ENCODE measurements at places on chromosomes 2 and 18. TPM values are rescaled to one million over a fixed set of nuclear protein-coding genes. Genes with fewer than 3 reads are reported as not detected.

GRCh38 chr2:27959496-27959895, 69.0 kb downstream of the BABAM2 start:
- no peak for DNase-seq

- DNase-seq: no peak
These were observed 82.8 kb downstream of the ZNF516 start for GRCh38 chr18:76412010-76412817.

DNA sequence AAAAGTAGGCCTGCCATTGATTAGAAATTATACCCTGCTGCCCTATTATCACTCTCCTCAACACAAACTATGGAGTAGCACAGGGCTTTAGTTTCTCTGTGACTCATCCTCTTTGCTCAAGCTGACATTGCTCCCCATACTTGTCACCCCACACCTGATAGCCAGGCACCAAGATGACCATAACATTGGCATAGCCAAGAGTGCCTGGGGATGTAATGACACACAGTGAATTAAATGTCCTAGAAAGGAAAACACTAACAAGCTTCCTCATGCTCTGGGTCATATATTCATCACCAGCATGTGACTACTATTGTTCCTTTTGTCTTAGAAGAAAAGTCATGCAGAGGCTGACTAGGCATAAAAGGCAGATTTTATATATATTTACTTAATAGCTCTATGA, 137.8 kb upstream of the RND3 start:
- no peak for DNase-seq

DNA sequence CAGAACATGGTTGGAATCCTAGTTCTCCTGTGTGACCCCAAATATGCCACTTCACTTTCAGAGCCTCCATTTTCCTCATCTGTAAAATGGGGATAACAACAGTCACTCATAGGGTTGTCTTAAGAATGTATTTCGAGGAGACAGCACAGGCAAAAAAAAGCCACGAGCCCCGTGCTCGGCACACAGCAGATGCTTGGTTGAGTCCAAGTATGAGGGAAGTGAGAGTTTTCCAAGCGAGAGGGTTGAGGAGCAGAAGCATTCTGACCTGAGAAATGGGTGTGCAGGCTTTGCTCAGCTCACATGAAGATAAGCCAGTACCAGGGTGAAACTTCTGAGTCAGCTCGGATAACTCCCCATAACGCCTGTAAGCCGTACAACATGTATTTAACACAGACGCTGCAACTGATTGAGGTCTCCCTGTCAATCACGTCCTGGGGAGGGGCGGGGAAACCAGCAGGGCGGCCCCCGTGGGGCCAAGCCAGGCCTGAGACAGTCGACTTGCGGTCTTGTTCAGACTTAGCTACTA, 23.0 kb upstream of the ODC1 start:
- DNase-seq: no peak

The FAM110C gene
- 1.9 TPM for total RNA-seq

The ARL6IP6 gene
- 14.8 TPM for total RNA-seq

The DAPL1 gene
- total RNA-seq: not detected

DNA sequence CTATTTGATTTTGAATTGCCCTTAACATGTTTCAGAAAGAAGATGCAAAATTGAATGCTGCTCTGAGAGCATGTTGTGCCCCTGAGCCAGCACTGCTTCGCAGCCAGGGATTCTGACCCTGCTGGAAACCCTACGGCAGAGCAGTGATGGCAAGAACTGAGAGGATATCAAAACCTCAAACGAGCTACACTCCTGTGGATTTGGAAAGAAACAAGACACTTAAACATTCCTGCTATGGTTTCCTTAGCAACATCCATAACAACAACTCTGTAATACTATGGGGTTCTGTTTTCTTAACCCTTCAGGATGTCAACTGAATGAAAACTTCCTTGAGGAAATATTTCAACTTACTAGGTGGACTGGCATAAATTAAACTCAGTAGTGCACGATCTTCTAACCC, 649.1 kb downstream of the NYAP2 start:
- no peak for DNase-seq

The HMSD gene
- 0.53 TPM for total RNA-seq
